ENCODE measurements at places on chromosomes 5 and 9.

GRCh38 chr5:307306-307705 is 14.2 kb upstream of the AHRR start:
- no peak for DNase-seq

GRCh38 chr5:122030251-122030650 is 47.8 kb downstream of the LOX start:
- DNase-seq: no peak

DNA sequence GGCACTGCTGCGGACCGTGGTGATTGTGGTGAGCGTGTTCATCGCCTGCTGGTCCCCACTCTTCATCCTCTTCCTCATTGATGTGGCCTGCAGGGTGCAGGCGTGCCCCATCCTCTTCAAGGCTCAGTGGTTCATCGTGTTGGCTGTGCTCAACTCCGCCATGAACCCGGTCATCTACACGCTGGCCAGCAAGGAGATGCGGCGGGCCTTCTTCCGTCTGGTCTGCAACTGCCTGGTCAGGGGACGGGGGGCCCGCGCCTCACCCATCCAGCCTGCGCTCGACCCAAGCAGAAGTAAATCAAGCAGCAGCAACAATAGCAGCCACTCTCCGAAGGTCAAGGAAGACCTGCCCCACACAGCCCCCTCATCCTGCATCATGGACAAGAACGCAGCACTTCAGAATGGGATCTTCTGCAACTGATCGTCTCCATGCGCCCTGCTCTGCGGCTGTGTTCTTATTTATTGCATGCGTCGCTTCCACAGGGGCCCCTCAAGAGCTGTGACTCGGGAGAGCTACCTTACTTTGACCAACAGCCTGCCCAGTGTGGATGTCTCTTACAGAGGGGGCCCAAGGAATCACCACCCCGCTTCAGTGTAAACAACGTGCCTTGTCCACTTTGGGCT is 10.8 kb downstream of the S1PR3 start:
- no peak for DNase-seq

DNA sequence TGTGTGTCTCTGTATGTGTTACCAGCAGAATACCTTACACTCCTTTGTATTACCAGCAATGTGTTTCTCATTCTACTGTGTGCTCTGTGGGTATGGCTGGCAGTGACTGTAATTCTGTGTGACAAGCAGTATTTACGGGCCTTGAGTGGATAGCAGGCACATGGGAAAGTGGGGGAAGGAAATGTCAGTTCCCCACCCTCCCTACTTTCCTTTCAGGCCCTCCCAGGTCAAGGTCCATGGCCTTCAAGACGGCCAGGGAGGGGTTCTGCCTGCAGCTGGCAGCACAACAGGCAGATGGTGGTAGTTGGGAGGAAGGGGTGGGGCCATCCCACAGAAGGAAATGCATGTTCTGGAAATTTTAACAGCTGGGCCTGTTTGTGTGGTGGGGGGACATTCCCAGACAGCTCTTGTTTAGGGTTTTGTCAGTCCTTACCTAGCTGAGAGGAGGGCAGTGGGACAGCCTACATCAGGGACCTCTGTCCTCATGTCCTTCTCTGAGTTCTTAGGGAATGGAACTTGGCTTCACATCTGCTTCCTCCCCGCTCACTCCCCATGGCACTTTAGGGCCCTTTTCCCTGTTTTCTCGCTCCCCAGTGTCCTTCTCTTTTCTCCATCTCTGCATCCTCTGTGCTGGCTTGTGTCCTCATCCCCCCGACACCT is 14.6 kb upstream of the TNIP1 start:
- no peak for DNase-seq

GRCh38 chr5:148542812-148543211 is 111.5 kb downstream of the HTR4 start:
- DNase-seq: no peak

GRCh38 chr9:95037789-95038521 is 279.6 kb downstream of the FANCC start:
- no peak for DNase-seq

- no peak for DNase-seq
Measured at GRCh38 chr9:90801973-90802322, 329 bp downstream of the SYK start.

DNA sequence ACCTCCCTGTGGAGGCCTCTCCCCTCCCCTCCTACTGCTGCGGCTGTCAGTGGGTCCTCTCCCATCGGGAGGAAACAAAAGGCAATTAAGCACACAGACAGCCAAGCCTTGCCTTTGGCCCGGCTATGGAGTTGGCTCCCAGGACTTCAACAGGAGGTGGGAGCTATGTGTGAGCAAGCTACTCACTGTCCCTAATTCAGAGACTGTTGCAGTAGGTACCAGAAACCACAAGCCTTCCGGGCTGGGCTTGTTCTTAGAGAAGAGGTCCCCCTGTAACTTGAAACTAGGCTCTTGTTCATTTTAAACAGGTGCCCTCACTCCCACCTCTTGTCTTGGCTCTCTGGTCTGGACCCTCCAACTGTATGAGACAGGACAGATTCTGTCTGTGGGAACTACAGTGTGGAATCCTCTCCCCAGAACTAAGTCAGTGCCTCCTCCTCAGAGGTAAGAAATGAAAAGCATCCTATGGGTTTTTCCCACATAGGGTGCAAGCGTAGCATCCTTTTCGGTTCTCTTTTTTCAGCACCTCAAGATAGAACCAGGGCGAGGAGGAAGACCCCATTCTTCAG is 561.1 kb downstream of the EBF1 start:
- no peak for DNase-seq

DNA sequence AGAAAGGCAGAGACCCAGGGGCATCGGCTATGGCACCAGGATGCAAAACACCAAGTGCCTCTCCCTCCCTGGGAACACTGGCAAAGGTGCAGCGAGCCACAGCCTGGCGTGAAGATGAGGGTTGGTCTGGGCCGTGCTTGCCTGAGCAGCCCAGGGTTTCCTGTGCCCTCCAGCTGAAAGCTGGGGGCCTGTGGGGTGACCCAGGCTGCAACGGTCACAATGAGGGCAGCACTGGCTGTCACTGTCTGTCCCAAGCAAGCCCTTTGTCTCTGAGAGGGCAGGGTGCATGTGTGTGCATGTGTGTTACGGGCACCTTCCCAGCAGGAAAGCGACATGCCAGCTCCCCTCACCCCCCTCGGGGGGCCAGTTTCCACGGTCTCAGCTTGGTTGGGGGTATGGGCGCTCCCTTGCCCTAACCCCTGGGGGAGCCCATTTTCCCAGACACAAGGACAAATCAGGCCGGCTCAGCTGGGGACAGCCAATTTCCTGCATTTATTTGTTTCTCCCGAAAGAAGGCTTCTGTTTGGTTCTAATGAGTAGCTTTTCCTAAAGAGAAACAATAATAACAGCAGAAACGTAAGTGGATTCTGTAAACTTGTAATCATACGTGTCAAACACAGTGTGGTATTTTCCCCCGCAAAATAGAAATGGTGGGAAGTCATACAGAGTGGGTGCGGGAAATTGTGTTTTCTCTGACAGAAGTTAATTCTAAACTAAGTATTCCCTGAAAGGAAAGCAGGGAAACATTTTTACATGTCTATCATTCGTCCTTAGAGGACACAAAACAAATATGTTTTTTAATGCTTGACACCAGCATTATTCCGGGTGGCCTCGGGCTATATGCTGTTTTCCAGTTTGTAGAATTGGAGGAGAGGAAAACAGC is 21.3 kb downstream of the MRPL36 start:
- no peak for DNase-seq

- no peak for DNase-seq
Measured at GRCh38 chr9:99851500-99851822, 29.8 kb downstream of the NR4A3 start.

- DNase-seq: no peak
Measured at GRCh38 chr9:84667571-84668195, 1.8 kb upstream of the NTRK2 start.
